A549 treated with CORT108297 at 1 μM for 4 hours (cell line): ENCODE measurements at places on chromosomes 1 and 21. TPM values are rescaled to one million over a fixed set of nuclear protein-coding genes. Genes with fewer than 3 reads are reported as not detected.

CGN gene
- total RNA-seq = 1.1 to 1.6 TPM (median 1.4 TPM) in 5 replicates

MCOLN3 gene
- 3.4 to 4.2 TPM (median 3.7 TPM) in 5 replicates for total RNA-seq

PARK7 gene
- total RNA-seq = 323 to 364 TPM (median 352 TPM) in 5 replicates

MAB21L3 gene
- not detected in 5 replicates for total RNA-seq

MFAP2 gene
- 0.35 to 0.62 TPM (median 0.45 TPM) in 5 replicates for total RNA-seq
